Uterus (tissue), 4 donors: ENCODE measurements at places on chromosomes 11 and 22.

GRCh38 chr22:25627271-25627852 is 62.9 kb downstream of the GRK3 start:
- DNase-seq = no peak
- H3K4me1 ChIP-seq = no peaks in the 10 kb centered on the region
- no peak overlapping the region for H3K27ac ChIP-seq
- no peaks in the 10 kb centered on the region for H3K27me3 ChIP-seq
- H3K4me3 ChIP-seq = no peak overlapping the region

- H3K4me3 ChIP-seq = no peak overlapping the region
- no peak for DNase-seq
- H3K36me3 ChIP-seq = no peaks in the 10 kb centered on the region
- no peaks in the 10 kb centered on the region for H3K27me3 ChIP-seq
- H3K27ac ChIP-seq = no peak overlapping the region
Measured at GRCh38 chr11:7635137-7635536, 38.2 kb downstream of the CYB5R2 start.

GRCh38 chr11:48022445-48022844 is 42.1 kb downstream of the PTPRJ start:
- H3K4me3 ChIP-seq = no peak overlapping the region
- H3K27ac ChIP-seq = no peak overlapping the region
- no peaks in the 10 kb centered on the region for H3K4me1 ChIP-seq
- no peaks in the 10 kb centered on the region for H3K36me3 ChIP-seq
- no peaks in the 10 kb centered on the region for H3K27me3 ChIP-seq

DNA sequence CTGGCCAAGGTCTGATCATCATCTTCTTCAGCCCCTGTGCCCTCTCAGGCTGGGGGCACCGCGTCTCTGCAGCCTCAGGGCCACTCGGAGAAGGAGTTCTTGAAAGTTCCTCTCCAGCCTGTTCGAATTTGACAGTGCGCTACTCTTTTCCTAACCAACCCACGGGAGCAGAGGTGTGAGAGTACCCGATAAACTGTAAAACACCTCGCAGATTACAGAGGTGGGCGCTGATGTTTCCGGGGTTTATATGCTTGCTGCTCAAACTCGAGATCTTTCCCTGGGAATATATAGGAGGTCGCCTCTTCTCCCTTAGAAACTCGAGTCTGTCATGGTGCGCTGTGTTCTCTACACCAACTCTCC is 515 bp downstream of the CTR9 start:
- H3K27ac ChIP-seq = peak overlapping the region; percentile 96
- no peaks in the 10 kb centered on the region for H3K4me1 ChIP-seq
- DNase-seq = no peak
- no peaks in the 10 kb centered on the region for H3K27me3 ChIP-seq
- no peaks in the 10 kb centered on the region for H3K36me3 ChIP-seq

- H3K4me3 ChIP-seq = no peak overlapping the region
- DNase-seq = no peak
Measured at GRCh38 chr11:130937051-130937450, 20.8 kb upstream of the SNX19 start.

DNA sequence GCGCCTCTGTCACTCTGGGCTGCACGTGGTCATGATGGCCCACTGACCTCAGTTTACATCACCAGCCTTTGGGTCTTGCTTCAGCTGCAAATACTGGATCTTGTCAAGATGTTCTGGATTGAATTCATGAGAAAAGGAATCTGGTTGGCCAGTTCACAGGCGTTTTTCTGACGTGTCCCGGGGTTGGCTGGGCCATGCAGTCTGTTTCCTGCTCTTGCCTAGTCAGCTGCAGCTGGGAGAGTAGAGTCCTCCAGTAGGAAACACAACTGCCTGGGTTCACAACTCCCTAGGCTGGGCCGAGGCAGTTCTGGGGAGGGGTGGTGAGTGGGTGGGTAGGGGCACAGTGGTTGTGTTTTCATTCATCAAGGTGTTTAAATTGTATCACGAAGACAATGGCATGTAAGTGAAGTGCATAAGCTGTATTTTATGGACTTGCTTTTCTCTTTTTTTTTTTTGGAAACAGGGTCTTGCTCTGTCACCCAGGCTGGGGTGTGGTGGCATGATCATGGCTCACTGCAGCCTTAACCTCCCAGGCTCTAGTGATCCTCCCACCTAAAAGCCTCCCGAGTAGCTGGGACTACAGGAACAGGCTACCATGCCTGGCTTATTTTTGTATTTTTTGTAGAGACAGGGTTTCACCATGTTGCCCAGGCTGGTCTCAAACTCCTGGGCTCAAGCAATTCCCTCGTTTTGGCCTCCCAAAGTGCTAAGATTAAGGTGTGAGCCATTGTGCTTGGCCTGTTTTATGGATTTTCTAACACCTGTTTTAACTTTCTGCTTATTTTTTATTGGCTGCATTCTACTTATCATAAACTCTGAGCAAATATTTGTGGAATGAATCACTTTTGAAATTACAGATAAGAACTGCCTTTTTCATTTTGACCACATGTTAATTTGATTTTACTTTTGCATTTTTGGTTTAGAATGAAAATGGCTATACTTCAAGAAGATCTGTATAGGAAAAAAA is 54.0 kb upstream of the PITPNB start:
- H3K36me3 ChIP-seq = no peaks in the 10 kb centered on the region
- H3K4me1 ChIP-seq = no peaks in the 10 kb centered on the region
- no peak for DNase-seq
- no peaks in the 10 kb centered on the region for H3K27me3 ChIP-seq
- no peak overlapping the region for H3K4me3 ChIP-seq

DNA sequence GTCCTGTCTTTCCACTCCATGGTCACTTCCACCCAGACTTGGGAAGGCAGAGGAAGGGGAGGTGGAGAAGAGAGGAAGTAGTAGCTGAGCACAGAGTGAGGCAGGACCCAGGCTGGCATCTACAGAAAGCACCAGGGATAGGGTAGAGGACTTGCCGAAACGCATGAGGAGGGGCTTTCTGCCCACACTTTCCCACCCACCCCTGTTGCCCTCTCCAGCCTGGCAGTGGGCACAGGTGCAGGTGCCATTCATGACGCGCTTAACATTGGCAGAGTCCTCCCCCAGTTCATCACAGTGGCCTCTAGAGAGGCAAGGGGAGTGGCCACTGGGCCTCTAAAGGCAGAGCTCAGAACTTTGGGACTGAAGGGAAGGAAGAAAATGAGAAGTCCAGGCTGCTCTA is 81.9 kb downstream of the FEZ1 start:
- no peaks in the 10 kb centered on the region for H3K36me3 ChIP-seq
- H3K4me1 ChIP-seq = no peaks in the 10 kb centered on the region
- H3K4me3 ChIP-seq = no peak overlapping the region
- no peaks in the 10 kb centered on the region for H3K27me3 ChIP-seq
- no peak overlapping the region for H3K27ac ChIP-seq
- no peak for DNase-seq

DNA sequence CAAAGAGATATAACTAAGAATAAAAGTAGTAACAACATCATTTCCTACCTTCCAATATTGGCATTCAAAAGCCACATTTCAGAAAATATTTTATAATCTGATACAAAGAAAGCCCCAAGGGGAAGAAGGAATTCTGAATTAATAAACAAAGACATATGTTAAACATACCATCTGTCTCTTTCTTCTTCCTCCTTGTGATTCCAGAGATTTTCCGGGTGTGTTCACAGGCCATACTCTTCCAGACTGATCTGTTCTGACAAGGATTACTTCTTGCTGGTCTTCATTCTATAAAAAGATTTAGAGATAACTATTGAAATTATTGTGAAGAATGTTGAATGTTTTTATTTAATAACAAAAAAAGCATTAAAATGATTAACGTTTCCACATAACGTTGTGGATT is 65.0 kb downstream of the CWF19L2 start:
- no peak overlapping the region for H3K27ac ChIP-seq
- H3K36me3 ChIP-seq = no peaks in the 10 kb centered on the region
- no peaks in the 10 kb centered on the region for H3K27me3 ChIP-seq
- H3K4me1 ChIP-seq = no peaks in the 10 kb centered on the region
- H3K4me3 ChIP-seq = no peak overlapping the region

DNA sequence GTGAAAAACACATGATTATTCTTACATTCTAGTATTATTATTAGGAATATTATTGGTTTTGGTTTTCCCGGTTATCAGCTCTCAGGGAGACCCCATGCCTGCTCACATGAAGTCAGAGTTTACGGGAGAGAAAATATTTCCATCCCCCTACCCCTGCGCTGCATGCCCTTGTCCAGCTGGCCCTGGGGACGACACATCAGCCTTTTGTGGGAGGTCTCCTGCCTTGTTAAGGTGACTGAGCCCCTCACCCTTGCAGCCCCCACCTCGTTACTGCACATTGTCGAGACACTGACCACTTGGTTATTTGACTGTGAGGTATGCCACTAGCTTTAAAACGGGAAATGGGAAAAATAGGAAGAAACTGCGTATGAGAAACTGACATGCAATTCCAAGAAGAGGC is 63.0 kb downstream of the PARVG start:
- H3K36me3 ChIP-seq = no peaks in the 10 kb centered on the region
- DNase-seq = no peak
- no peaks in the 10 kb centered on the region for H3K4me1 ChIP-seq
- no peak overlapping the region for H3K4me3 ChIP-seq
- H3K27ac ChIP-seq = no peak overlapping the region

- no peak for DNase-seq
- no peaks in the 10 kb centered on the region for H3K36me3 ChIP-seq
- no peaks in the 10 kb centered on the region for H3K27me3 ChIP-seq
- no peaks in the 10 kb centered on the region for H3K4me1 ChIP-seq
- H3K4me3 ChIP-seq = no peak overlapping the region
Measured at GRCh38 chr22:45952151-45952550, 24.8 kb downstream of the WNT7B start.

DNA sequence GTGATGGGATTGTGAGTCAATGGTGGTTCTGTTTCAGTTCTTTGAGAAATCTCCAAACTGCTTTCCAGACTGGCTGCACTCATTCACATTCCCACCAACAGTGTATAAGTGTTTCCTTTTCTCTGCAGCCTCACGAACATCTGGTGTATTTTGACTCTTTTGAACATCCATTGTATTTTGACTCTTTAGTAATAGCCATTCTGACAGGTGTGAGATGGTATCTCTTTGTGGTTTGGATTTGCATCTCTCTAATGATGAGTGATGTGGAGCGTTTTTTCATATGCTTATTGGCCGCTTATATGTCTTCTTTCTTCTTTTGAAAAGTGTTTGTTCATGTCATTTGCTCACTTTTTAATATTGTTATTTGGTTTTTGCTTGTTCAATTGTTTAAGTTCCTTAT is 19.4 kb downstream of the NELL1 start:
- no peak overlapping the region for H3K27ac ChIP-seq
- no peak for DNase-seq
- no peaks in the 10 kb centered on the region for H3K36me3 ChIP-seq
- H3K4me3 ChIP-seq = no peak overlapping the region
- H3K27me3 ChIP-seq = no peaks in the 10 kb centered on the region
- no peaks in the 10 kb centered on the region for H3K4me1 ChIP-seq

DNA sequence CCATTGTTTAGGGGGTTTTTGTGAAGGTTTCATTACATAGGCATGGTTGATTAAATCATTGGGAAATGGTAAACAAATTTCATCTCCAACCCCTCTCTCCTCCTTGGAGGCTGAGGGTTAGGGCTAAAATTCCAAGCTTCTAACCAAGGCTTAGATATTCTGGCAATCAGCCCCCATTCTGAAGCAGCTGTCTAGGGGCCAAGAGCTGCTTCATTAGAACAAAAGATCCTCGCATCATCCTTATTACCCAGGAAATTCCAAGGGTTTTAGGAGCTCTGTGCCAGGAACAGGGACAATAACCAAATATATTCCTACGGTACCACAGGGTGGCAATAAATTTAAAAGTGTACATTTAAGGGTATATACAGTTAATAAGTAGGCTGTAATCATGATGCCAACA is 22.5 kb upstream of the EED start:
- H3K4me1 ChIP-seq = no peaks in the 10 kb centered on the region
- H3K27me3 ChIP-seq = no peaks in the 10 kb centered on the region
- H3K36me3 ChIP-seq = no peaks in the 10 kb centered on the region
- no peak for DNase-seq
- no peak overlapping the region for H3K27ac ChIP-seq

DNA sequence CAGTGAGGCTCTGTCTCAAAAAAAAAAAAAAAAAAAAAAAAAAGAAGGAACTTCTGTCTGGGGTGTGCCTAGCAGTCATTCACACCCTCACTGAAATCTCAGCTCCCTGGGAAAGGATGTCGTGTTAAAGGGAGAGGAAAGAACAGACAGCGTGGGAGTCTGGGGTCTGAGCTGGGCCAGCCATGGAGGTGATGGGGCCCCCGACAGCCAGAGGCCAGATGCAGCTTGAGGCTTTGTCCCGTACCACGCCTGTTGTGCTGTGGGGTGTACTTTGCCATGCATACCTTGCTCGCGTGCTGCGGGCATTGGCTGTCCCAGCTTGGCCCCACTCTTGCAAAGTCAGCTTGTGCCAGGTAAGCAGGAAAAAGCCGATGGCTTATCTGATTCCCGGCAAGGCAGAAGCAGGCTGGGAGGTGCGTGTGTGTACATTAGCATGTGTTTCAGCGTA is 4.6 kb downstream of the SYT12 start:
- no peaks in the 10 kb centered on the region for H3K36me3 ChIP-seq
- no peaks in the 10 kb centered on the region for H3K27me3 ChIP-seq
- DNase-seq = no peak
- H3K27ac ChIP-seq = no peak overlapping the region
- H3K4me1 ChIP-seq = peaks cover 6% of the 10 kb centered on the region

DNA sequence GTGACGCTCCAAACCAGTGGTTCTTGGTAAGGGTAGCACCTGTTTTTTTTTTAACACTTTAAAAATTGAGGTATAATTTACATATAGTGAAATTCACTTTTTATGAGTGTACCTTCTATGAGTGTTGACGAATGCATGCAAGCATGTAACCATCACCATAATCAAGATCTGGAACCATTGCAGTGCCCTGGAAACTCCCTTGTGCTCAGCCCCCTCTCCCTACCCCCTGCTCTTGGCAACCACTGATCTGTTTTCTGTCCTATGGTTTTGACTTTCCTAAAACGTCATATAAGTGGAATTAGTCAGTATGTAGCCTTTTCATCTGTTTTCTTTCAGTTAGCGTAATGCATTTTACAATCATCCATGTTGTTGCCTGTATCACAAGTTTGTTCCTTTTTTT is 212.2 kb downstream of the GRIK4 start:
- H3K27me3 ChIP-seq = no peaks in the 10 kb centered on the region
- no peaks in the 10 kb centered on the region for H3K4me1 ChIP-seq
- no peak overlapping the region for H3K4me3 ChIP-seq

GRCh38 chr11:124934862-124935547 is 842 bp downstream of the HEPACAM start:
- no peak for DNase-seq
- no peaks in the 10 kb centered on the region for H3K36me3 ChIP-seq
- no peak overlapping the region for H3K27ac ChIP-seq
- H3K4me1 ChIP-seq = no peaks in the 10 kb centered on the region
- no peak overlapping the region for H3K4me3 ChIP-seq
